AG20443 (cell line): ENCODE measurements at places on chromosomes 7 and 10.

GRCh38 chr10:72001033-72001395 is 36.8 kb downstream of the CHST3 start:
- DNase-seq, result peak; percentile 37

DNA sequence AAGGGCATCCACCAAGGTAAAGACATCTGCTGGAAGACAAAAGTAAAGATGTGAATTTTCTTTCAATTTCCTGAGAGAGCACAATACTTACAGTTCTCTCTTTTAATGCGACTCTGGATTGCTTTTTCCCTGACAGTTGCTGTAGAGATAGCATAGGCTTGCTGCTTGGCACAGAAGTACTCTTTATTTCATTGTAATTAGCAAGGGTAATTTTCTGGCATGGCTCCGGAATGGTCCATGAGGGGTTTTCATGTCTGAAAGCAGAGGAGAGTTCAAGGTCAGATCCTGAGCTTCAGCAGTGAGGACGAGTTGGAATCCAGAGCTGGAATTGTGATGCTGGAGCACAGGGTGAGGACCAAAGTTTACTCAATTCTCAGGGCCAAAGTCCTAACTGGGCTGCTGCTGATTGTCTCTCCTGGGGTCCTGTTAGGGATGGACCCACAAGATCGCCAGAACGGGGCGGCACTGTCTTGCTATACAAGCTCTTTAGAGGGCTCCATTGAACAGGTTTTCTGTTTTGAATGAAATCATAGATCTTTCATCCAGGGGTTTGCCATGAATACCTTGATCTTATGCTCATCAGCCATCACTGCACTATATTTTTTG is 190.0 kb upstream of the MKI67 start:
- no peak for DNase-seq

DNA sequence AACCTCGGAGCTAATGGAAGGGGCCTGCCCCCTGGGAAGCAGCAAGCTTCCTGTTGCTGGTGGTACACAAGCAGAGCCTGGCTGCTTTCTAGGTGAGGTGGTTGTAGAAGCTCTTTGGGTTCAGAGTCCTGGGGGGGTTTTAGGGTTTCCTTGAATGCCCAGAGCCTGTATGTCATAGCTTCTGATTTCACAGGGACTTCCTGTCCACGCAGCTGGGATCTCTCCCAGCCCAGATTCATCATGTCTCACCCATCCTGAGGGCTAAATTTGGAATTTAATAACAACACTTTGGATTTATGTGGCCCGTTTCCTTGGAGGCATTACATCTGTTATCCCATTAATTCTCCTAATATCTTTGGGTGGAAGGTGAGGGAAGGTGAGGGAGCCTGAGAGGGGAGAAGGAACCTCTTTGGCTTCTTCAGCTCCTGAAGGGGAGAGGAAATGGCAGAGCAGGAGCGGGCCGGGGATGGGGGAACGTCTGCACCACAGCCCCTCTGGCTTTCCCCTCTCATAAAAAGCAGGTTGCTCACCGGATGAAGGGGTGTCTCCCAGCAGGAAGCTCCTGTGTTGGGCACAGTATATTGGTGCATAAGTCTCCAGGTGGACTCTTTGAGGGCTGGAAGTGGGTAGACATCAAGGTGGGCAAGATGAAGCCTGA is 19.7 kb downstream of the RPS24 start:
- DNase-seq, result peak; percentile 88

DNA sequence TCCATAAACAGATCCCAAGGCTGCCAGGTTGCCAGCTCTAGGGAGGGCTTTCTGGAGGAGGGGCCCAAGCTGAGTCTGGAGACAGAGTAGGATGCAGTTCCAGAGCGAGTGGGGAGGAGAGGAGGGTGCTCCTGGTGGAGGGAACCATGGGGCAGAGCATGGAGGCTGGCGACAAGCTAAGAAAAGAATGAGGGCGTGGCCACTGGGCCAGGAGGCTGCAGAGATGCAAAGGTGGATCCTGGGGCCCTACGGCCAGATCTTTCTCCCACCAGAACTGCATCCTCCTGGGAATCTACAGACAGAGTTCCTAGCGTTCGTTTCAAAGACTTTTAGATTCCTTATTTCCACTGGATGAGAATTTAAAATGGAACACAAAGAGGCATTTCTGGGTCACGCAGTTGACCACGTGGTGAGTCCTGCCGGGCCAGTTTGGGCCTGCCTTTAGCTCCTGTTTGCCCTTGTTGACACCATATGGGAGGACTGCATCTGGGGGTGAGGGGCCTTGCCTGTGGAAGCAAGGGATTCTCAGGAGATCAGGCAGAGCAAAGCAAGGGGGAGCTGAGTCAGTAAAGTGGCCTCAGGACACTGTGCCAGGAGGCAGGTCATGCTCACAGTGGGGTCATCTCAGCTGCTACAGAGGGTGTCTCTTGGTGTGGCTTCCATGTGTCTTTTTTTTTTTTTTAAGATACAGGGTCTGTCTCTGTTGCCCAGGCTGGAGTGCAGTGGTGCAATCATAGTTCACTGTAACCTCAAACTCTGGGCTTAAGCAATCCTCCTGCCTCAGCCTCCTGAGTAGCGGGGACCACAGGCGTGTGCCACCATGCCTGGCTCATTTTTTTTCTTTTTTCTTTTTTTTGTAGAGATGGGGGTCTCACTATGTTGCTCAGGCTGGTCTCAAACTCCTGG is 137.8 kb downstream of the SH3PXD2A start:
- no peak for DNase-seq

DNA sequence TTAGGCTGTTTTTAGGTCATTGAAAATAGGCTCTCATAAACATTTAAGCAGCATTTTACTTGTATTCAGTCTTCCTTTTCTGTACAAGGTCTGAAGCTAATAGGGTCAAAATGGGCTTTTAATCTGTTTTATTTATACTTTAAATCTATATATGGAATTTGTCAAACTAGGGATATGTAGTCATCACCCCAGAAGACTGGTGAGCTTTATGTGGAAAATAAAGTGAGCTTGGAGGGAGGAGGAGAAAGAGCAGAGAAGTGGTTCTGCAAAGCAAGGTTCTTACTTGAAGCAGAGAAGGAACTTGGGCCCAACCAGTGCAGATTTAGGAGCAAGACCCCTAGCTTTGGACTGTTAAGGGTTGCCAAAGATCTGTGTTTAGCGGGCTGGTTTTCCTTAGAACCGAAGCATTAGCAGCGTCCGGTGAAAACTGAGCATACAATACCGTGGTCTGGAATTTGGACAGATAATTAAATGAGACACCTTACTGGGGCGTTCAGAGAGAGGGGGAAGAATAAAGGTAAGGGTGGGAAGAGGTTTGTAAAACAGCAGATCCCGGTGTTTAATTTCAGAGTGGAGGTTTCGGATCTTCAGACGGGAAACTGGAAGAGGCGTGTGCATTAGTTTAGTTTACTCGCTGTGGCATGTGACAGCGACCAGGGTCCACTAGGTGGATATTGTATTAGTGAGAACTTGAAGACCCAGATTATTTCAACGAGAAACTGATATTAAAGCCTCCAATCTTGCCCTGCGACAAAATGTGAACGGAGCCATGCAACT is 2.4 kb downstream of the BAMBI start:
- DNase-seq, result no peak

DNA sequence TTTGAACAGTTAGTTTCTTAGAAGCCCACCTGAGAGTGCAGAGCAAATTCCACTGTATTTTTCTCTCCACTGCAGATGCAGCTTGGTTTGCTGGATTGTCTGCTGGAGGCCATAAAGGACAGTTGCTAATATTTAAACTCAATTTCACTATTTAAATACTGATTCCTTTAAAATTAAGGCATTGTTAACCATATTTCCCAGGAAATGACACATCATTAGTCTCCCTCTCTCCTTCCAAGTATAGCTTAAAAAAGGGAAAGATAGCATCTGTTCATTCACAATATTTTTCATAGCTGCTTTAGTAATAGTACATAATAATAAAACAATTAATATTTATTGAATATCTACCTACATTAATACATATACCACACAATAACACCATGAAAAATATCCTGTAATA is 252.9 kb downstream of the HGF start:
- DNase-seq, result no peak

DNA sequence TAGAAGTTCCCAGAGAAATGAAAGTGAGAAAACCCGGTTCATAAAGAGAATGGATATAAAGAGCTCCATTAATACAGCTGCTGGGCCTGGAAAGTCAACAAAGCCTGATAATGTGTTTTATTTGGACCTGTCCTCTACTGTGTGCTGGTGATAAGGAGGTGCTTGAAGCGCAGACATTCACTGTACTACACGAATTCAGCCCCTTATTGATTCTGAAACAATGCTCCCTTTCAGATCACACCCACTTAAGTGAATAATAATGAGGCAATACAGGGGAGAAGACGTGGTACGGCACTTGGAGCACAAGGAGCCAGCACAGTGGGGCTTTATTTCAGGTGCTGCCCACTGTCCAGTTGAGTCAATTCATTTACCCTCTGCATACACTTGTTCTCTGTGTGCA is 260.8 kb downstream of the FGFR2 start:
- DNase-seq, result no peak

DNA sequence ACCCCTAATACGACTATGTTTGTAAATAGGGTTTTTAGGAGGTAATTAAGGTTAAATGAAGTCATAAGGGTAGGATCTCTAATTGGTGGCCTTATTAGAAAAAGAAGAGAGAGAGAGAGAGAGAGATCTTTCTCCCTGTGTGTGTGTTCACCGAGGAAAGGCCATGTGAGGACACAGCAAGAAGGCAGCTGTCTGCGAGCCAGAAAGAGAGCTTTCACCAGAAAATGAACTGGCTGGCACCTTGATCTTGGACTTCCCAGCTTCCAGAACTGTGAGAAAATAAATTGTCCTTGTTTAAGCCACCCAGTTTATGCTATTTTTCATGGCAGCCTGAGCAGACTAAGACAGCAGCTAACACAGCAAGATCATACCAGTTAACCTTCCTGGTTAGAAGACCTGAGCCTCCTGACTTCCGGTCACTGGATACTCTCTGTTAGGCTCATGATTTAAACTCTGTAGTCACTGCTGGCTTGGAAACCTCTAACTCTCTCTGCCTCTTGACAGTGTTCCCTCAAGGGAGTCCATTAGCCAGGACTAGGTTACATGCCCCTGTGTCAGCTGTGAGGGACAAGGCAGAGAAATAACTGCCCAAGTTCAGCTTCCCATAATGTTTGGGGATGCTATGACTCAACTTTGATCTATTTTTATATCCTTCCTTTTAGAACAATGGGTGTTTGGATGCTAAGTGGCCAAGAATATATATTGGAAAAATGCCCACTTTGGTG is 102.3 kb downstream of the DYNC1I1 start:
- DNase-seq, result no peak

- no peak for DNase-seq
Observed at GRCh38 chr7:123201901-123202300, 2.1 kb upstream of the SLC13A1 start.

GRCh38 chr10:58826694-58827093 is 314.0 kb downstream of the BICC1 start:
- DNase-seq, result no peak

- no peak for DNase-seq
Observed at GRCh38 chr7:33517191-33517590, 387.8 kb downstream of the BBS9 start.

- no peak for DNase-seq
Observed at GRCh38 chr10:34995925-34996324, 94.2 kb downstream of the CUL2 start.

GRCh38 chr10:21090609-21091082 is 193.5 kb upstream of the NEBL start:
- DNase-seq, result no peak

DNA sequence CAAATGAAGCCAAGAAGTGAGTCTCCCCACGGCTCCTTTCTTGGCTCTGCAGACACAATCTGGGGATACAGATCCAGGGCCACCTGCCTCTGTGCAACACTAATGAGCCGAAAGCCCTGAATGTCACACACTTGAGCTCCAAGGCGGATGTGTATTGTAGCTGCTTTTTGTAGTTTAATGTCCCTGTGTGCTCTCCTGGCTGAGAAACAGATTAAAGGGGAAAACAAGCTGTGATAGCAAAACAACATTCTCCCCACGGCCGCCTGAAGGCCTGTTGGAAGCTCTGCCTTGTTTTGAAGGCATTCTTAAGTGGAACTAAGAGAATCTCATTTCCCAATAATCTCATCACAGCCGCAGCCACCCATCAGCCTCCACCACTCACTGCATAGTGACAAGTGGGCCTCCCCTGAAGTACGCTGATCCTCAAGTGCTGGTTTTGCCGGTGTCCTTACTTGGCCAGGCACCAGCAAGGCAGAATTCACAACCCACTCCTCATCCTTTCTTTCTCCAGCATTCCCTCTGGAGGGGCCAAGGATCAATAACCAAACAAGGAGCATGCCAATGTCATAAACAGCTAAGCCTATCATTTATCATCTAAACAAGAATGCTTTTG is 44.4 kb upstream of the AMPH start:
- DNase-seq, result no peak

DNA sequence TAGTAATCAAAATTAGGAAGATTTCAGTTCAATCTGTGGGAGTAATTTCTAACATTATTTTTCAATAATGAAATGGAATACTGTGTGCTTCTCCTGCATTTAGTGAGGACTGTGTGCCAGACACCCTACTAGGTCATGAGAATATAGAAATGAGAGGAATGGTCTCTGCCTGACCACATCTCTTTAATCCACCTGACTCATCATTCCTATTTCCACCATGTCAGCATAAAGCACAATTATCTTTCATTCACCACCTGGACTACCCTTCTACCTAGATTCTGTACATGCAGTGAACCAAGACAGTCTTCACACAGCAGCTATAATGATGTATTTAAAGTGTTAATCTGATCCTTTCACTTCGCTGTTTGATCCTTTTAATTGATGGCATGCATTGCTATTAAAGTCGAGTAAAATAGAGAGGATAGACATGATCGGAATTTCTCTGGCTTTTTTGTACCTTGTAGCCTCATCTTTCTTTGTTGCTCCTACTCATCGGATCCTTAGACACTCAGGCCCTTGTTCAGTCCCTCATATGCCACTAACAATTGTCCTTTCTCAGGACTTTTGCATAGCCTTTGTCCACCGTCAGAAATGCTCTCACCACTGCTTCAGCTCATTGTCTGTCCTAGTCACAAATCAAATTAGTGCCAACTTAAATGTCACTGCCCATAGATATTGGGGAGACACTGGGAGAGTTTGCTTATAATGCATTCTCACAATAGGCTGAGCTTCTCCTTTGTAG is 1037.1 kb downstream of the REEP3 start:
- no peak for DNase-seq

DNA sequence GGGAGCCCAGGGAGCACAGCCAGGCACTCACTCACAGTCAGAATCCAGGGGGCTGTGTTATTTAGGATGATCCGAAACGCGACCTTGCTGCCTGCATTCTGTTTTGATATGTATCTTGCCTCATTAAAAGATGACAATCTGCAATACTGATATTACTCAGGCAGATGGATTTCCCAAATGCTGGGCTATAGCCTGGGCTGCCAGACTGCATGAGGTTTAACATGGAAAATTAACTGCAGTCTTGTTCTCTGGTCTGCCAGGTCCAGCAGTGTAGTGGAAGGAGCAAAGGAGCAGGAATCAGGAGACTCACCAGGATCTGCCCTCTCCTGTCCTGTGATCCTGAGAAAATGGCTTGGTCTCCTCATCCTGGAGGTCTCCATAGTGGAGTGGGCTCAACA is 258.1 kb downstream of the PAXIP1 start:
- DNase-seq, result no peak

DNA sequence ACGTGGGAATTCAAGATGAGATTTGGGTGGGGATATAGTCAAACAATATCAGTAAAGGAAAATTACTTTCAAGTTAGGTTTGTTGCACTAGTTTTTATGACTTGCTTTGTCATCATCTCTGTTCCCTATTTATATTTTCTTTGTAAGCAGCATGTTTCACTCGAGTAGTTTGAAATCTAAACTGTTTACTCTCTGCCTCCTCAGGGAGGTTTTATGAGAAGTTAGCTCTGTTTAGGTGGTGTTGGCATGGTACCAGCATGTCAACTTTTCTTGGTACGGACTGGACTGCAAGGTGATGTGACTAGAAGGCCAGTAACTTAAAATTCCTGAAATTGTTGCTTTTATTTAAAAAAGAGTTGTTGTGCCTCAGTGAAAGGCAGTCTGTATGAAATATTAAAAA is 59.2 kb upstream of the MTPN start:
- DNase-seq, result no peak
